SHP77 treated with DMSO at 0.1 percent for 48 hours (cell line): ENCODE measurements at places on chromosomes 12 and 14.

DNA sequence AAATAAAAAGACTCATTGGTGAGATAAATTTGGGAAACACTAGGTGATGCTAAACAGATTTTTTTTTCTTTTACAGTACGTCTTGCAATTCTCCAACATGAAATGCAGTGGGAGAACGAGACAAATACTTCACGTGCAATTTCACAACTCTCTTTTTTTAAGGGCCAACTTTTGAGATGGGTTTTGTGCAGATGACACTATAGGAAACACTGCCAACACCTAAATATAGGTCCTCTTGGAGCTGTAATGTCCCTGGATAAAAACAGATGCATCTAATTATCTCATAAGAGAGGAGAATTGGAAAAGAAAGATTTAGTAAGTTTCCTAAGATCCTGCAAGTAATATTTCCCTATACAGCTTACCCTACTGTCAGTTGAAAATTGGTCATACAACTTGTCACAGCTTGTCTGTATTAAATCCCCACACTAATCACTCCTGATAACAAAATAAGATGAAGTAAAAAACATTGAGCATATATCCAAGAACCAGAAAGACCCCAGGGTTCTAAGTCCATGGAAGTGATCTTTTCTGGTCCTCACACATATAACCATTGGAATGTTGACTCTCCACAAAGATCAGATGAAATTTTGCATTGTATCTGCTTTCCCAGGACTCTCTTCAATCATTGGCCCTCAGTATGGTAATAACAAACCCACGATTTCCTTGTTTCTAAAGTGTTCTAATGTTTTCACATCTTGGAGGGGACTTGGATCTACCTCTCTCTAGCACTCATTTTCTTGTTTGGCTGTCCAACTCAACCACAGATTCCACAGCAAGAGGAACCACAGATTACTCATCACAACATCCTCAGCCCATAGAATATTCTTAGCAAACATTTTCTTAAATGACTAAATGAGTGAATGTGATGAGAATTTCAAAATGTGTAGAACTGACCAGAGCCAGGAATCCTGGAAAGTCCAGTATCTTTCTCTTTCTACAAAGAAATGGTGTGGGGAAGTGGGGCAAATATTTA, 769.4 kb upstream of the USP15 start:
- DNase-seq = no peak

GRCh38 chr12:116484807-116485206, 74.4 kb upstream of the MAP1LC3B2 start:
- DNase-seq = no peak

DNA sequence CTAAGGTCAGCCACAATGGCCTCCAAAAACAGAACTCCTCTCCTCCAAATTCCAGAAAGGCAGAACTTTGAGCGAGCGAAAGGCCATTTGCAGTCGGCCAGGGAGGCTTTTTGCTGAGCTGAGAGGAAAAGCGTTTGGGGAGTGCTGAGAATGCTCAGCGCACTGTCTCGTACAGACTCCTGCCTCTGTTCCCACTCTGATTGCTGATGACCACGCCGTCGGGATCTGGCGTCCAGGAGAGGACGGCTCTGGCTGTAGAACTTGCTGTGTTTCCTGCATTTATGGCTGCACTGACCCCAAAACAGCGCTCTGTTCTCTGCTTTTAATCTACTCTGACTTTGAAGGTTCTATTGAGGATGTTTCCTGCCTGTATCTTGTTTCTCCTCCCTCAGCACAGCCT, 82.4 kb upstream of the WSCD2 start:
- no peak for DNase-seq

- no peak for DNase-seq
Measured at GRCh38 chr12:130424858-130425697, 87.4 kb downstream of the PIWIL1 start.

- DNase-seq = no peak
Measured at GRCh38 chr14:38211255-38211735, 3.6 kb downstream of the SSTR1 start.

DNA sequence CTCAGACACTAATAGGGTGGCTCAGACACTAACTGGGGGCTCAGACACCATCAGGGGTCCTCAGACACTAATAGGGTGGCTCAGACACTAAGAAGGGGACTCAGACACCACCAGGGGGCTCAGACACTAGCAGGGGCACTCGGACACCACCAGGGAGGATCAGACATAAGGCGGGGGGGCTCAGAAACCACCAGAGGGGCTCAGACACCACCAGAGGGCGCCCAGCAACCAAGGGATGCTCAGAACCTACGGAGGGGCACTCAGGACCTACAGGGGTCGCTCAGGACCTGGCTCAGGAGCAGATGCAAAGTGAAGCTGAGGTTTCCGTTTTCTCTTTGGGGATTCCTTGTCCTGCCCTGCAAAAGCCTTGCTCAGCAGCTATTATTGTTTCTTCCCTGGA, 448.5 kb downstream of the TMEM121 start:
- no peak for DNase-seq

GRCh38 chr12:128949086-128949485, 95.8 kb downstream of the GLT1D1 start:
- no peak for DNase-seq

GRCh38 chr14:32710731-32711680, 227.7 kb upstream of the NPAS3 start:
- DNase-seq = peak; percentile 82

DNA sequence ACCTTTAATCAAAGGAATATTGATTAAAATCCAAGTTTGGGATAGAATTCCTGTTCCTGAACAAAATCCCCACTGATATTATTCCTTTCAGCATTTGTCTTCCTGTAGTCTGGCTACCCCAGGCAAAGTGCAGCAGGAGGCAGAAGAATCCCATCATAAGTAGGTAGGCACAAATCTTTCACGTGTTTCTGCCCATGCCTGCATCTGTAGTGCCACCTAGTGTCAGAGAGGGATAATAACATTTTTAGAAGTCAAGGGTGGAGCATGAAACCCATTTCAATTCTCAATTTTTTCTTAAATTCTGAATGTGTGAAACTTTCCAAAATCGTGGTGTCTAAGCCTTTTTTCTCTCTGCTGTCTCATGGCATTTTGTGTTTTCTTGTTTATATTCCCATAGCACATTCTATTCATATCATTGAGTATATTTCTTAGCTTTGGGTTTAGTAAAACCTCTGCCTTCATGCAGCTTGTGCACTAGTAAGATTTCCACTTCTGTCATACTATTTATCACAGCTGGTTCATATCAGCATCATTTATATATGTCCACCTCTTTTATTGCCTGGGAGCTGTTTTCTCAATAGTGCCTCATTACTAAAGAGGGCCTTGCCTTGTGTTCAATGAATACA, 47.8 kb upstream of the RERG start:
- peak; percentile 19 for DNase-seq

- DNase-seq = peak; percentile 58
Measured at GRCh38 chr14:34324363-34324795, 137.7 kb downstream of the SPTSSA start.

- no peak for DNase-seq
Measured at GRCh38 chr14:105913221-105913620, 386.8 kb downstream of the TMEM121 start.

GRCh38 chr14:34684578-34684977, 29.8 kb downstream of the CFL2 start:
- no peak for DNase-seq

DNA sequence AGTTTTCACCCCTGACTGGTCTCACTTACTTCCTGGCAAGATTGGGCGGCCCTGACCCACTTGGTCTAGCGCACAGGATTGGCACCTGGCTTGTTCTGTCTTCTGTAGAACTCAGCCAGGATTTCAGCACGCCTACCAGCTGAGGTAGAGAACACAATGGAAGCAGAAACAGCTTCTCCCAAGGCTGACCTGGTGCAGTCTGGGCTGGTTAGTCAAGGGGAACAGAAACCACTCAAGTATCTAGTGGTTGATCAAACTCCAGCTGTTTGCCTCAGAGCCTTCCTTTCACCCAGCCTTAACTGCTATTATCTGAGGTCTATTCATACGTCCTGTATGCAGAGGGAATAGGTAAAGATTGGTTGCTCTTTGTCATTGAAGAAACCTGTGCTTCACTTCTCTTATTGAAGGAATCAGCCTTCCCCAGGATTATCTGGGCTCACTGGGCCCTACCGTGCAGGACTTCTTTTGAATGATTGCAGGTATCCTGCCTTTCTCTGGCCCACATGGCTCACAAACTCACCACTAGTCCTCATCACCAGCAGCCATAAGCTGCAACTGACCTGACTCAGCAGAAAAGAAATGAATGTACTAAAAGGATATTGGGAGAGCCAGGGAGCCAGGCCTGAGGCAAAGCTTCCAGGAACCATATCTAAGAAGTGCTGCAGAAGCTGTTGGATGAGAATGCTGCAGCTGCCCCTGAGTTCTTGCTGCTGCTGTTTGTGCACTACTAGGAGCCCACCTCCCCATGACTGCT, 2.5 kb upstream of the PLEKHD1 start:
- DNase-seq = no peak
